ENCODE measurements at places on chromosomes 5 and 9. TPM values are rescaled to one million over a fixed set of nuclear protein-coding genes. Genes with fewer than 3 reads are reported as not detected.

DRD1 gene
- total RNA-seq, result 0.17 TPM

ANKDD1B gene
- not detected for total RNA-seq

P4HA2 gene
- 6.8 TPM for total RNA-seq

NADK2 gene
- 22.5 TPM for total RNA-seq

FOXD1 gene
- 0.22 TPM for total RNA-seq

DHX29 gene
- 30.1 TPM for total RNA-seq

CARD6 gene
- total RNA-seq, result 38.9 TPM

DMGDH gene
- total RNA-seq, result 12.6 TPM
